ENCODE measurements at places on chromosomes 11 and 22.

- no peak for DNase-seq
Observed at GRCh38 chr11:110298301-110298765, 1.9 kb upstream of the RDX start.

- DNase-seq = no peak
Observed at GRCh38 chr11:113260541-113260940, 53.8 kb upstream of the TTC12 start.

- DNase-seq = peak; percentile 79
Observed at GRCh38 chr11:48172818-48173609, 43.6 kb upstream of the OR4B1 start.

- no peak for DNase-seq
Observed at GRCh38 chr11:130715085-130715876, 201.0 kb downstream of the SNX19 start.

DNA sequence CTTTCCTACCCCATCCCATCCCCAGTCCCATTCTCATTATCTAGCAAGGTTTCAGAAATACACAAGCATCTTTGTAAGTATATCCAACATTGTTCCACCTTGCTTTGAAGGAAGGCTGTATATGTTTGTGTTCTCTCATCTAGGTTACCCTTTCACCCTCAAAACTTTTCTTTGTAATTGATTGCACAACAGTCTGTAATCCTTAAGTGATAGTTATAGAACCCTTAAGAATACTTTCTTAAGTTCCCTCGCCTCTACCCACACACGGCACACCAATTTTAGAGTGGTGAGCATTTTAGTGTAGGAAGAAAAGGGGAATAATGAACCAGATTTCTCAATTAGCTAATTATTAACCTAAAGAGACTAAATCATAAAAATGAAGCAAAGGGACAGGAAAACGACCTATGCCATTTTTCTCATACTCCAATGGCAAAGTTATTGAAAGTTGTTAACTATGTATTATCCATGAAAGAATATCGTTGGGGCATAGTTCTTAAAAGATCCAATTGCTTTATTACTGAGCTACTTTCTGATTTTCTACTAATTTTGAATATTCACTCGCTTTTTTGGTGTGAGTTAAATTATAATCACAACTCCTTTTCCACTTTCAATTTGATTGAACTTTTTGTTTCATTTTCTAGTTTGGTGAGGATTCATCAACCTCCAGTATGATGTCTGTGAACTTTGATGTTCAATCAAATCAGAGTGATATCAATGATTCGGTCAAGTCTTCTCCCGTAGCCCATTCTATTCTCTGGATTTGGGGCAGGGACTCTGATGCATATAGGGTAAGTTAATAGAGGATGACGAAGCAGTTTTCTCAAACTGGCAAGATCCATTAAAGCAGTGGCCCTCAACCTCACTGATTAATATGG is 44.9 kb downstream of the TTC17 start:
- DNase-seq = no peak

- no peak for DNase-seq
Observed at GRCh38 chr22:20749453-20749852, 24.5 kb upstream of the SERPIND1 start.

GRCh38 chr22:41603873-41604332 is 14.3 kb upstream of the PMM1 start:
- DNase-seq = no peak

GRCh38 chr11:12842933-12843636 is 166.0 kb upstream of the RASSF10 start:
- DNase-seq = no peak

DNA sequence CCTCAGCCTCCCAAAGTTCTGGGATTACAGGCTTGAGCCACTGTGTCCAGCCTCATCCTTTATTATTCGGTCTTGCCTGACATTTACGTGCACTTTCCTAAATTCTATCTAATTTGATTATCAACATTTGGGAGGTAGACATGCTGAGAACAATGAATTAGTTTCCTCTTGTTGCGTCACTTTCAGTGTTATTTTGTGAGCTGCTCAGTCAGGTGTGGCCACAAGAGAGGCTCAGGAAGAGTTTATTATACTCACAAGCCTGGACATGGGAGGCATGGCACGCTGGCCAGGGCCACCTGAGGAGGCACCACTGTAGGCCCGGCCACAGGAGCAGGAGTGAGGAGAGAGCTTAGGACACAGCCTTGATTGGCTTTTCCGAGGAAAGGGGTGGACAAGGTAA is 59.7 kb upstream of the RBFOX2 start:
- DNase-seq = no peak

DNA sequence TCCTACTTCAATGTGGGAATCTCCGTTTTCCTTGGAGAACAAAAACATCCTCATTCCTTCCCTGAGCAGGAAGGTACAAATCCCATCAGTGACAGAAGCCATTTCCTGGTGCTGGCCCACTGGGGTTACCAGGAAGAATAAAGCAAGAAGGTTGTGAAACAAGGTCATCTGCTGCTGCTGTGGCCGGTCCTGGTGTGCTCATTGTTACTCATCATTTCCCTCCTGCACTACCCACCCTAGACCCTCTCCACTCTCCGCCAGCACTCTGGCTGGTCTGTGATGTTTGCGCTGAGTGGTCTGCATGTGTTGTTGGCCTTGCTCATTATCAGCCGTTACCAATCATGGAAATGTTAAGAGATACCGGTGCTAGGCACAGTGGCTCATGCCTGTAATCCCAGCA is 37.0 kb downstream of the OSBP2 start:
- no peak for DNase-seq

DNA sequence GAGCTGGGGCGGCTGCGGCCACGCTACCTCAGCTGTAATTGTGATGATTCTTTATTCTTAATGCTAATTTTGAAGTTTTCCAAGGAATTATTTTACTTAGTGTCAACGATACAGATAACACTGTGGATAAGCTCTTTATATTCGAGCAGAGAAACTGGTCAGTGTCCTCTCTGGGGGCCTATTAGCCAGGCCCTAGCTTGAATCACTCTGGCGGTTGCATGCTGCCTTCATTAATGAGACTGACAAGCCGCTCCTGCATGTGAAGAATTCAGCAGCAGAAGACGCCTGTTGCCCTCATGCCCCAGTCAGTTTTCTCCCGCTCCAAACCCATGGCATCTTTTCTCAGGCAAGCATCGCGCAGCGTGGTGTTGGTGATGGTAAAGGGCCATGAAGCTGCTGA is 851.7 kb downstream of the OPCML start:
- DNase-seq = no peak

- peak; percentile 48 for DNase-seq
Observed at GRCh38 chr11:112163875-112164685, at the start of gene IL18. Gene IL18 (minus strand): TSS chr11:112164094. CDS start chr11:112155053, 9,041 bp downstream.

DNA sequence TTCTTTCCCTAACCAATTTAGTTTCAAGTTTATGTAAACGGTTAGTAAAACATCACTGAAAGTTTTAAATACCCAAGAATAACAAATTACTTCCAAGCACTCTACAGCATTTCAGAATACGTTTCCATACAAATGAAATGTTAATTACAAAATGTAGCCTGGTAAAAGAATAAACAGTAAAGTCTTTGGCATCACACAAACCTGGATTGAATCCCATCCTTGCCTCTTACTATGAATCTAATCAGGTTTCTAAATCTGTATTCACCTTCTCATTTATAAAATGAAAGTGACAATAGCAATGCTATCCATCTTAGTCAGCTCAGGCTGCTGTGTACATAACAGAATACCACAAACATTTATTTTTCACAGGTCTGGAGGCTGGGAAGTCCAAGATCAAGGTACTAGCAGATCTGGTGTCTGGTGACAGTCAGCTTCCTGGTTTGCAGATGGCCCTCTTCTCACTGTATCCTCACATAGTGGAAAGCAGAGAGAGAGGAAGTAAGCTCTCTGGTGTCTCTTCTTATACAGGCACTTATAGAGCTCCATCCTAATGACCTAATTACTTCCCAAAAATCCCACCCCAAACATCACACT is 19.2 kb downstream of the FAM168A start:
- no peak for DNase-seq

GRCh38 chr22:27591060-27591459 is 210.5 kb downstream of the MN1 start:
- no peak for DNase-seq

DNA sequence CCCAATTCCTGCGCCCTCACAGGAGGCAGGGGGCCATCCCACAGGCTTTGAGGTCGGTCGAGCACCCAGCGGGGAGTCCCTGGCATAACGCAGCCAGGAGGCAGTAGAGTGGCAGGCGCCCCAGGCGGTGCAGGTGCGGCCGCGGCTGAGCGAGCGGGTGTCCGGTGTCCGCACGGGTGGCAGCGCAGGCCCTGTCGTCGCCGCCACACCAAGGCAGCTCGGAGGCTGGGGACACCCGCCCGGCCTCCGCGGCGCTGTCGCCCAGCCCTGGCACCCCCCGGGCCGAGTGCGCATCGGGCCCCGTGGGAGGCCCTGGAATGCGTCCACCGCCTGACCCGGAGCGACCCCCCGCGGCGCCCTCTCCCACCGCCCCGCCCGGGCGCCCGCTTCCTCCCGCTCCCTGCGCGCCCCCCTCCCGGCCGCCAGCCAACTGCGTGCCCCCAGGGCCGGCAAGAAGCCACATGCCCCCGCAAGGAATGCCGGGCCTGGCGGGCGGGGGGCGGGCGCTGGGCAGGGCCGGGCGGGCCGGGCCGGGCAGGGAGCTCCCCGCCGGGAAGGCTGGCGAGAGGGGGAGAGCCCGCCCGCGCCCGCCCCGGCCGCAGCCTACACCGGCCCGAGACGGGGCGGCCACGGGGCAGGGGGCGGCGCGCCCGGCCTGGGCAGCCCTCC is 33.9 kb downstream of the PRDM11 start:
- peak; percentile 81 for DNase-seq

DNA sequence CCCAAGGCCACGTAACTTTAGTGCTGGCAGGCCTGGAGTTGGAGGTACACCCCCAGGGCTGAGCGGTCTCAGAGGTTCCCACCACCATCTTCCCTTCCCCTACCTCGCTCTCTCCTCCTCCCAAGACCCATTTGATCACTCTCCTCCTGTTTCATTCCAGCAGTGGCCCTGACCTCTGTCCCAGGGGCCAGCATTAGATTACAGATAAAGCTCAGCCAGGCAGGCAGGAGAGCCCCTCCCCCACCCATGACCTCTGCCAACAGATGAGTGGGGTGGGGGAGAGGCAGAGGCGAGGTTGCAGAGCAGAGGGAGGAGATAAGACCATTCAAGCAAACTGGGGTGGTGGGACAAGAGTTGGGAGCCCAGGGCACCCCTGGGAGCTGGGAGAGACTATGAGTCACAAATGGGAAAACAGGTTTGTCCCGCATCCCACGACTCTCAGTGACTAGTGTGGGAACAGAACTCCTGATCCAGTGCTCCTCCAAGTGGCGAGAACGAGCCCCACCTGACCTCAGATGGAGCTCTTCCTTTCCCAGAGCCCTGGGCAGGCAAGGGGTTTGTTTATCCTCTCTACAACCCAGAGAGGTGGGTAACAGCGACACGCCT is 367.9 kb downstream of the MN1 start:
- no peak for DNase-seq

- DNase-seq = peak; percentile 17
Observed at GRCh38 chr11:72391638-72392423, 42.5 kb downstream of the CLPB start.

DNA sequence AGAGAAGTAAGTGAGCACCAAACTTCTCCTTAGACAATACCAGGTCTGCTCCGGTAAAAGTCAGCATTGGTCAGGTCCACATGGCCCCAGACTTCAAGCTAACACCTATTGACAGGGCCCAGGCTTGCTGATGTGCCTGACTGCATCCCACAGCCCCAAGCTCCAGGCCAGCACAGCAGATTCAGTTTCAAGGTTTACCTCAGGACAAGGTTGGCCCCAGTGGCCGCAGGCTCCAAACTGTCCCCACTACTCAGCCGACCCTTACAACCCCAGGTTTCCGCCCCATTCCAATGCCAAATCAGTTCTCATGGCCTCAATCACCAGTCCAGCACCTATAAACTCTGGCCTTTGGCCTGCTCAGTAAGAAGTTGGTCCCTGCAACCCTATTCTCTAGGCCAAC is 39.4 kb downstream of the OR4C6 start:
- DNase-seq = no peak

Data from ecto neural progenitor cell (in vitro differentiated cells).